ENCODE measurements at places on chromosomes 3 and 15.
A peak's percentile ranks its signal among the peaks of the same experiment; 100 is the strongest.

GRCh38 chr3:12983319-12983718 is 89.9 kb downstream of the IQSEC1 start:
- no peak for DNase-seq

DNA sequence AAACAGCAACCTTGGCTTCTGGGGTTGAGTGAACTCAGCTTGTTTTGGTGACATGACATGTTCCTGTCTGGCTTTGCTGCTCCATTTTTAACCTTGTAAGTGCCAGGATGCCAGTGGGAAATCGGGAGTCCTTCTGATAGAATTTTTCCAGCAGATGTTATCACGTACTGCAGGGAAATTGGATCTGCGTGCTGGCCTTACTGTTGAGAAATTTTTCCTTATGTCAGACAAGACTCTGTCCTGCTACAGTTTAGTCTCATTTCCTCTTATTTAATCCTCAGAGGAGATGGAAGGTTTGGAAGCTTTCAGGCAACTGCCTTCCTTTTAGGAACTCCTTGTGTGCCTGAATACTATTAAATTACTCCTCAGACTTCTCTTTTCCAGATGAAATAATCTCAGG is 80.6 kb downstream of the PGPEP1L start:
- no peak for DNase-seq

DNA sequence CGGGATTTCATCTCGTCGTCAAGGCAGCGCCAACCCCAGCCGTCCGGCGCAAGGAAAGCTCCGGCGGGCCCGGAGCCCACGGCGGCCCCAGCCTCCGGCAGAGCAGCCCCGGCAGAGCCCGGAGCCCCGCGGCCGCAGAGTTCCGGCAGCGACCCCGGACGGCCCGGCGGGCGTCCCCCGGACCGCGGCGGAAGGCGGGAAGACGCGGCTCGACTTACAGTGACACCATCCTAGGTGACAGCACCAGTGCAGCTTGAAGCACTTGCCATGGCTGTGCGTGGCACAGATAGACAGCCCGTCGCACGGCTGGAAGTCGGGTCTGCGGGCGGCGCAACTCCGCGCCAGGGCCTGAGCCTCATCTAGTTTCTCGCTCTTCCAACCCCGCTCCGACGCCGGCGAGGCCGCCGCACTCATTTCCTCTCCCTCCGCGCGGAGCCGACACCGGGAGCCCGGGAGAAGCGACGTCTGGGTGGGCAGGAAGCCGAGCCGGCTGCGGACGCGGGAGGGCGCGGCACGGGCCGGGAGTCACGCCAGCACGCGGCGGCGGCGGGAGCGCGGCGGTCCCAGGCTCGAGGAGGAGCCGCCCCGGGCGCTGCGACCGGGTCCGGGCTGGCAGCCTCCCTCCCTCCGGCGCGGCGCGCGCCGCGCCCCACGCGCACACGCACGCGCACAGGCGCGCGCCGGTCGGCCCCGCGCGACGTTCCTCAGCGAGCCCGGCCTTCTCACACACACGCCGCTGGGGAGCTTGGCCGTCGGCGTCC is at the start of gene C3orf70:
Gene C3orf70, minus strand, starts transcription at position 651 of the 761 bp plus-strand sequence. Its CDS starts 237 bp downstream, at position 414.
- no peak for DNase-seq

DNA sequence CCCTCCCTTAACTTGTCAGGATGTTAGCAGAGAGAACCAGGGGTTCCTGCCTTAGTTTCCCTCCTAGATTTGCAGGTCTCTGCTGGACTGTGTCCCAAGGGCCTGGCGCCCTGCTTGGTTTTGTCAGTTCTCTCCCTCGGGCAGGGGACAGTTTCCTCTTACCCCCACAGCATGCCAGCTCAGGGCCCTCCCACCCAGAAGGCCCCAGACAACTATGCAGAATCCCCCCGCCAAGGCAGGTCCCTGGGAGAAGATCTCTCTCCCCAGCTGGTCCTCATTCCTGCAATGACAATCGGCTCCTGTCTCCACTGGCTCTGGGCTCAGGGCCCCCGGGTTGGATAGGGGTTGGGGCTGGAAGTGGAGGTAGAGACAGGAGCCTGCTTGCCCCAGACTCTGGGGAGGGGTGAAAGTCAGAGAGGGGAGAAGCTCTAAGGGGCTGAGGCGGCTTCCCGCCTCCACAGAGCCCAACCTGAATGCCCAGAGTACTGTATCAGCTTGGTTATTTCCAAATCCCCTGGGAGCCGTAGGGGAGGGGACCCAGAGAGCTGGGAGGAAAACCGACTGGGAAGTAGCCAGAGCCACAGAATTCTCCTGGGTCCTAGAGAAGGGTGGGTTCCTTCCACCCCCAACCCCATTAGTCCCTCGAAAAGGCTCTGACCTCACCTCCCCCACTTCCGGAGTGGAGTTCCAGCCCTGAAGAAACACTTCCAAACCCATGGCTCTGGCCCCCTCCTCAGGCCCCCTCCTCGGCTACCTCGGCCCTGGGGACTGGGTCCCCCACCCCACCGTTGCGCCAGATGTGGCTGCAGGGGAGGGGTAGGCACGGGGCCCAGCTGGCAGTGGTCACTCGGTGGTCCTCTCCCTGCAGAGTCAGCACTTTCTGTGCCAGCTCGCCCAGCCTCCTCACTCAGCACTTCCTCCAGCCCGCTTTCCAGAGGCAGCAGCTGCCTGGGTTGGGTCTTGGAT is 3.8 kb upstream of the LOXL1 start:
- no peak for DNase-seq

GRCh38 chr3:72821161-72821781 is 27.0 kb downstream of the SHQ1 start:
- DNase-seq = peak; percentile 31

DNA sequence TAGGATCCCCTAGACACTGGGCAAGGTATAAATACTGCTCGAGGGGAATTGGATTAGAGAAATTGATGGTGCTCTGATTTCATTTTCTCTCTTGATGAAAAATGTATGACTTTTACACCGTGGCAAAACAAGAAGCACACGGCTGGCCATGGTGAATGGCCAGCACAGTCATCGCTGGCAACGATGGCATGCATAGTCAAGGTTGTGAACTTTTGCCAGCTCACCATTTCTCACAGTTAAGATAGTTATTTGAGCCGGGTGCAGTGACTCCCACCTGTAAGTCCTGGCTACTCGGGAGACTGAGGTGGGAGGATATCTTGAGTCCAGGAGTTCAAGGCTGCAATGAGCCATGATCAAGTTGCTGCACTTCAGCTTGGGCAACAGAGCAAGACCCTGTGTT is 95.4 kb downstream of the HMG20A start:
- DNase-seq = no peak
